ENCODE measurements at places on chromosomes 2 and 18.

DNA sequence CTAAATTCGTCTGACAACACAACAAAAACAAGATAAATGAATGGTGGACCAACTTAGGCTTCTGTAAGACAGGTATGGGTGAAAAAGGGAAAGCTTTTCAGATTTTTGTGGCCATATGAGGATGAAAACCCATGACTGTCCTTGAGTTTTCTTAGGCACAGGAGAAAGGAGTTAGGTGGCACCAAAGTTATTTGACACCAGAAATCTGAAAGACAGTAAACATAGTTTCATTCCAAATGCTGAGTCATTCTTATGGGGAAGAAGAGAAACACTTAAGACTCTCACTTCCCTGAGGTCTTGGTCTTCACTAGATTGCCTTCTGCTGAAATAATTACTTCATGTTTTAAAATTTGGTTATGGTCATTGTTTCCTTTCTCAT is 5.2 kb upstream of the GPD2 start:
- DNase-seq: no peak

- DNase-seq: no peak
These were observed 166.2 kb downstream of the CTIF start for GRCh38 chr18:48705043-48705442.

DNA sequence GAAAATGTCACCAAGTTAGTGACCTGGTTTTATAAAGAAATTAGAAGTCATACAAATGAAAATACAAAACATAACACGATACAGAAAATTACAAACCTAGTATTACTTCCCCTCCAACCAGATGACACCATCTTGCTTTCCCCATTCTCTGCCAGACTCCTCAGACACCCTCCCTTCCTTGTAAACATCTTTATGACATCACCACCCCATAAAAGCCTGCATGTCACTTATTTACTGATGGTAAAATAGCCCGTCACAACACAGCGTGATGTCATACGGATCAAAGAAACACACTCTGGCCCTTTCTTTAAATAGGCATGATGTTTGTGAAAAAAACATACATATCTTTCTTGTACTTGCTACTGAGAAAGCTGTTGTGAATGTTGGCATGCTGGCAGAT is 254.8 kb upstream of the SOX11 start:
- no peak for DNase-seq

DNA sequence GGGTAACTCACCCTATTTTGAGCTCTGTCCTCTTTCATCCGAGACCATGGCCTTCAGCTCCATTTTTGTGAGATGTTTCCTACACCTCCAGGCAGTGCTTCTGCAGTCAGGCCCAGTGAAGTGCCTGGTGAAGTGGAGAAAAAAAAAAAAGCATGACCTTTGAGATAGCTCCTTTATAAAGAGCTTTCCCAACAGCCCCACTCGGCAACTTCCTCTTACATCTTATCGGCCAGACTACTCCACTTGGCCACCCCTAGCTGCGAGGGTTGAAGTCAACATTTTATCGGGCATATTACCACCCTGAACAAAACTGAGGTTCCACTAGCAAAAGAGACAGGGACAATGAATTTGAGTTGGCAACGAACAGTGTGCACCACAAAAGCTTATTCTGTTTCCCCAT is 124.8 kb upstream of the RNF152 start:
- no peak for DNase-seq

DNA sequence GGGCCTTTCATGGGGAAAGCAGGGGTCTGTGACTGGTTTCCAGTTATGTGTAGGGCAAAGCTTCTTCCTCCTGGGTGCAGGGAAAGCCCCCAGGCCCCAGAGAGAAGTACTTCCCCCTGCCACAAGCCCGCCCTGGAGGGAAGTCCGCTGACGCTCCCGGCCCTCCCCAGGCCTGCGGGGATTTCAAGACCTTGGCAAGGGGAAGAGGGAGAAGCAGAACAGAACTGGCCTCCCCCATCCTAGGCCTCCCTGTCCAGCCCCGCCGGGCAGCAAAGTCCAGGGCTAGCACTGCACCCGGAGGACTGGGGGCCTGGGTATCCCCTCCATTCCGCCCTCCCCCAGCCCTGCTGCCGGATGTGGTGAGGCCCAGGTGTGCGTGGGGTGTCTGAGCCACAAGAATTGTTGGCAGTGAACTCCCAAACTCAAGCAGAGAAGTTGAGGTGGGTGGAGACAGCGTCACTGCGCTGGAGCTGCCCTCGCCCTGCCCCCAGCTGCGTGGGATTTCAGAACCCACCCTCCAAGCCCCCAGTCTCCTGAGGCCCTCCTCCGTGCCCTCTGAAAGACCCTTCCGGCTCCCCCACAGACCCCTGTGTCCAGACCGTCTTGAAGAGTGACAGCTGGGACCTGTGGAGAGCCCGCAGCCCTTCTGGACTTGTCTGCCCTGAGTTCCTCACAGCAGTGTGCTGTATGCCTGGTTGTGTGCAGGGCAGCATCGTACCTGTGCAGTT is 1.1 kb upstream of the DUSP2 start:
- DNase-seq: no peak

GRCh38 chr2:84427235-84428138 is 31.6 kb downstream of the SUCLG1 start:
- no peak for DNase-seq

DNA sequence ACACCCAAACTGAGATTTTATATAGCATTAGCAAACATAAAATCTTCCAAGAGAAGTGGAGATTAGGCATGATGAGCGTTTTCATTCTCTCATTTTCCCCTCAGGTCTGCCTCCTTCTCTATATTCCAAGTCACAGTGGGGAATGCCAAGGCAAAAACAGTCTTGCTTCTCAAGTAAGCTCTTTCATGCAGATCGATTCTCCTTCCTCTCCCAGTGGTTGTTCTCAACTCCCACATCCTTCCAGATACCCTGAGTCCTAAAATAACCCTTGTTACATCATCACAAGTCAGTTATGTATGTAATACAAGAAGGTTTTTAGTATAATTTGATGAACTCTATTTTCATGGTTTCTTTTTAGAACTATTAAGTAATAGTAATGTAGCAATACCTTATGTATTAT is 150.6 kb downstream of the TXNL1 start:
- no peak for DNase-seq

- no peak for DNase-seq
These were observed 38.0 kb downstream of the ADNP2 start for GRCh38 chr18:80147037-80147417.

GRCh38 chr2:98604547-98604946 is 3.8 kb downstream of the COA5 start:
- no peak for DNase-seq

DNA sequence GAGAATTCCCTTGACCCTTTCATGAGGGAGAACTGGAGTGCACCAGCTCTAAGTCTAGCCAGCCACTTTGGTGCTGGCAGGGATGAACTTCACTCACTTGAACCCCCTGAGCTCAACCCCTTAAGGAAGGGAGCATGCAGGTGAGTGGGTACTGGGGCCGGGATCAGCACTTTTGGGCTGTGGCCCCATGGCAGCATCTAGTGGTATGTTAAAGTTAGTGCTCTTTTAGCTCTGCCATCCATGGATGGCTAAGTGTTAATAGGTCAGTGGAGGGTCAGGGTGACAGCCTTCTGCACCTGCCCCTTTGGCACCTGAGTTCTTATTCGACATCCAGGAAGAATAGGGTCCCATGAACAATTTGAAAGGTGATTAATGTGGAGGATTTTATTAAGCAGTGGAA is 689.0 kb upstream of the FSHR start:
- no peak for DNase-seq

DNA sequence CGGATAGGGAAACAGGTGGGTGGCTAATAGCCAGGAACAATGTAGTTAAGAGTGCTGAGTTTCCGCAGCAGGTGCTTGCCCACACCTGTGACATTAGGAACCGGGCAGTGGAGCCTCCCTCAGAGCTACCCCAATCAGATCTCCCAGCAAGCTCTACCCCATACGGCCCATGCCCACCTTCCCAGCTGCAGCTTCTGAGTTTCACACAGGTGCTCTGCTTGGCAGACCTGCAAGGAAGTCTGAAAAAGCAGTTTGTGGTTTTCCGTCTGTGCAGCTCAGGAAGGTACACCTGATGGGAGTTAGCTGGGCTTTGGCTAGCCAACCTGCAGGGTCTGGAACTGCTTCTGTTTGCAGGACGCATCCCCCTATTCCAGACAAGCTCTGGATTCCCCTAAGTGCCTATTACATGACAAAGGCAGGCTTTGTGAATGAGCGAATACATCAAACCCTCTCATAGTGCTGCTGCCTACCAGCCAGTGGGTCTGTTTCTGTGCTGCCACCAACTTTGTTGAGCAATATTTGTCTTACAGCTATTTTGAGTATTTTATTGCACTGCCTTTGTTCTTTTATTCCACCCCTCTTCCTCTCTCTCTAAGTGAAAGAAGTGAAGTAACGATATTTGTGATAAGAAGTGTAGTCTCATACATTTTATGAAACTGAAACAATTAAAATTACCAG is 24.7 kb upstream of the CEP68 start:
- DNase-seq: peak; percentile 15

DNA sequence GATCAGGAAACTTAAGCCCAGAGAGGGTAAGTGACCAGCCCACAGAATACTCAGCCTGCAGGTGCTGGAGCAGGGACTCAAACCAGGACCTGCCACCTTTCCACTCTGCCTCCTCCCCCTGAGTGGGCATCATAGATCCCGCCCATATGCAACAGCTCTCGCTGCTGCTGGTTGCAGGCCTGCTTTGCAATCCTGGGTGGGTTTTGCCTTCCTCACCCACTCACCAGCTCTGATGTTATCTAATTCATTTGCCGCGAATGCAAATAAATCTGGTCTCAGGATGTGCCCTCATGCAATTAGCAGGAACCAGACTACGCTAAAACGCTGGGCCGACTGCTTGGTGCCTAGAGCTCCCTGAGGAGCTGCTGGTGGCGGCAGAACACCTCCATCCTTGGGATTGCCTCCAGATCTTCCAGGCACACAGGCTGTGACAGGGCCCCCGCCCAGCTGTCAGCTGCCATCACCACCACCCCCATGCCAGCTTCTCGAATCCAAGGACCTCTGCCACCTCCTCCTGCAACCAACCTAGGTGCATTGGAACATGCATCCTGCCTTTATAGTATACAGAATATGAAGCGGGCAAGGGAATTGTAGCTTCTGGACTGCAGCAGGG is 28.8 kb downstream of the CNGA3 start:
- DNase-seq: no peak

GRCh38 chr2:39606585-39606984 is 59.1 kb upstream of the TMEM178A start:
- DNase-seq: no peak

- no peak for DNase-seq
These were observed 263.4 kb downstream of the NAPG start for GRCh38 chr18:10789180-10789579.

DNA sequence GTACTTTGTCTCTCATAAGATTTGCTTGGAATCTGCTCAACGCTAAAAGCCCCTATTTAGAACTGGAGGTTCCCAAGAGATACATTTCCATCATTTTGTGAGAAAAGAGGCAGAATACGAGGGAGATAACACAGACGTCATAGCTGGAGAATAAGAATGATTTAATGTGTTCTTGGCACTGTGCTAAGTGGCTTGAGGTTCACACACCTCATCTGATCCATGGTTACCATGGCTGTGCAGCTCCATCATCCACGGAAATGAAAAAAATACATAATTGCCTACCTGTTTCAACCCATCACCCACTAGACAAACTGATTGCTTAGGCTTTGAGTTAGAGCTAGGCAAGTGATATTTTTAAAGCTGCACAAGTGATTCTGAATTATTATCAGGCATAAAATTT is 227.6 kb downstream of the SLC8A1 start:
- DNase-seq: no peak

DNA sequence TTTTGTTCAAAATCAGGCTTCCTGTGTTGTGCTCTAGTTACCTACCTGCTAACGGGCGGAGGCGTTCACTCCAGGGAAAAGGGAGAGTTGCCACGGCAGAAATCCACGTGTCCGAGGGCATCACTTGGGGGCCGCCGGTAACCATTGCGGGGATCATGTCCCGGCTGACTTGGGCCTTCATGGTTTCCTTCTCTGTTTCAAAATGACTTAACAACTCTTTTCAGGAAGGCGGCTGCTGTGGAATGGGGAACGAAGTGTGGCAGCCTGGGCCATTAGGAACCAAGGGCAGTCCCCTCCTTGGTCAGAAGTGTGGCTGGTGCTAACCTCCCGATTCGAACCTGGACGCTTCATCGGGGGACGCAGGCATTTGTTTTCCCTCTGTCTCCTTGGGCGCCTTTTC is 56.8 kb downstream of the INPP5D start:
- no peak for DNase-seq

DNA sequence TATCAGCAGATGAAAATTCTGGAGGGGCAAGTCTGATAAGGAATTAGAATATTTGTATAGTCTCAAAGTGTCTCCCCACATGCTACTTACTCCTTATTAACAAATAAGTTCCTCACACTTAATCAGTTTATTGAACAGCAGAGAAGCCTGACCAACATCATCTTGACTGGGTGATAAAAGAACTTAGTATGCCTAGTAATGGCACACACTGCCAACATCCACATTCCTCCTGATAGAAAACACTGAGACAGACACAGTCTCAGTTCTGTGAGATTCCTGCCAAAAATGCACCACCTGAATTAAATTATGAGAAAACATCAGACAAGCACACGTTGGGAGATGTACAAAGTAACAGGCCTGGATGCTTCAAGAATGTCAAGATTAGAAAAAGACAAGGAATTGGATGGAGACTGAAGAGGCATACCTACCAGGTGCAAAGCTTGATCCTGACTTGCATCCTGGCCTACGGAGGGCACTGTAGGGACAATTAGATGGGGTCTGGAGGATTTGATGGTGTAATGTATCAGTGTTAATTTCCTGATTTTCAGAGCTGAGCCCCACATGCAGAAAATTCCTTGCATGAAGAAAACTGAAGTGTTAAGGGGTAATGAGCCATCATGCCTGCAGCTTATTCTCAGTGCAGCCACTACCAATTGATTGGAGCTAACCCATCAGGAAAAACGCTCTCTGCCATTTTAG is 200.4 kb upstream of the SH3BP4 start:
- DNase-seq: no peak

- DNase-seq: no peak
These were observed 22.6 kb downstream of the THSD7B start for GRCh38 chr2:136787970-136788369.

- DNase-seq: no peak
These were observed 59.3 kb downstream of the COBLL1 start for GRCh38 chr2:164782323-164782722.

- no peak for DNase-seq
These were observed 151.7 kb downstream of the ANKRD44 start for GRCh38 chr2:197158591-197159550.

GRCh38 chr2:89851583-89851905 is 1160.1 kb downstream of the RPIA start:
- DNase-seq: no peak

GRCh38 chr2:32900246-32900973 is 46.3 kb upstream of the LTBP1 start:
- DNase-seq: no peak

GRCh38 chr18:34647251-34647650 is 62.8 kb upstream of the DTNA start:
- no peak for DNase-seq

DNA sequence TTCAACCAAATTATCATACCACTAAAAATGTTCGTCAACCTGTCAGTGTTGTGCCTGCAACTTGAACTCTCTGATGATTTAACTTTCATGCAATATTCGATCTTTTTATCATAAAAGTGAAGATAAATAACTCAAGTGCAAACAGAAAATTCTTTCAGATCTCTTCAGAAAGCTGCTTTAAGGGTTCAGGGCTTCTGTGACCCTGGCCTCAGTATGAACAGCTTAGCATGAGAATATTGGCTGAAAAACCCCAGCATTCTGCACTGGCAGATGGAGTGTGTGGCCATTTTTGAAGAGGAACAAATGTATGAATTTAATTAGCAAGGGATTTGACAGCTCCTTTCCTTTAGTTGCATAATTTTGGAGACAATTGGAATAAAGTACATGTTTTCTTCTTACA is 851.4 kb upstream of the SOX11 start:
- no peak for DNase-seq

GRCh38 chr18:3514312-3515216 is 64.6 kb downstream of the TGIF1 start:
- no peak for DNase-seq

All from NCI-H774 (cell line).